ENCODE measurements at places on chromosomes 11 and 22. TPM values are rescaled to one million over a fixed set of nuclear protein-coding genes. Genes with fewer than 3 reads are reported as not detected.

Gene RNF141
- total RNA-seq, result 12.2 TPM

Gene RTN3
- total RNA-seq, result 67.7 TPM

Gene HEPN1
- not detected for total RNA-seq

Gene LRRC74B
- not detected for total RNA-seq

Gene ASPHD2
- total RNA-seq, result 15.1 TPM

Gene IRAG1
- total RNA-seq, result not detected

Gene C11orf91
- total RNA-seq, result not detected

DNA sequence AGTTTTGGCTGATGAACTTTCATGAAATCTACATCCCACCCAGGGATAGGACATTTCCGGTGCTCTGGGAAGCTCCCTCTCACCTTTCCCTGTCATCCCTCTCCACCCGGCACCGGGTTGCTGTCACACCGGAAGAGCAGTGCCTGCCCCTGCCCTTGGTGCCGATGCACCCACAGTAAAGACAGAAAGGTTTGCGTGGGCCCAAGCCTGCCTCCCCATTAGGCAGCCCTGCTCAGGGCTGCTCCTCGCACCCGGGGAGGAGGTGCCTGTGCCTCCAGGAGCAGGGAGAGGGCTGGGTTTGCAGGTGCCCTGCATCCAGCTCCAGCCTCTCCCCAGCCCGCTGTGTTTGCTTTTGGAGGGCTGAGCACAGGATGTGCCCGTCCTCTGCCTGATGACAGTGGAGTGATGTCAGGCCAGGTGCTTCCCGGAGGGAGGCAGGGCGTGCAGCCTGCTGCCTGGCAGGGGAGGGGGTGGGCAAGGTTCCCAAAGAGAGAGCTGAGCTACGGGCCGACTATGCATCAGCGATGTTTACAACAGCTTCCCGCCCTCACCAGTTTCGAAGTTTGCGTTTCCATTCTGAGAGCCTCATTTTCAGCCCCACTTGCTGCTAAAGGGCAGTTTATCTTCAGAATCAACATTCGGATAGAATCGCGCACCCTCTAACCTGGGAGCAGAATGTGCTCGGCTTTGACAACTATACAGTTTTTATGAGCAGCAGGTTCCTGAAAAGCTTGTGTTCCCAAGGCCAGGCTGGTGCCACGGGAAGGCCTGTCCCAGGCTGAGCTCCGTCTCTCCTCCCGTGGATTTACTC, 83.2 kb upstream of the CLDN5 start:
- DNase-seq, result no peak

GRCh38 chr11:133991101-133991500, 34.3 kb upstream of the IGSF9B start:
- DNase-seq, result no peak

GRCh38 chr11:128532572-128533091, 54.7 kb downstream of the ETS1 start:
- DNase-seq, result no peak

DNA sequence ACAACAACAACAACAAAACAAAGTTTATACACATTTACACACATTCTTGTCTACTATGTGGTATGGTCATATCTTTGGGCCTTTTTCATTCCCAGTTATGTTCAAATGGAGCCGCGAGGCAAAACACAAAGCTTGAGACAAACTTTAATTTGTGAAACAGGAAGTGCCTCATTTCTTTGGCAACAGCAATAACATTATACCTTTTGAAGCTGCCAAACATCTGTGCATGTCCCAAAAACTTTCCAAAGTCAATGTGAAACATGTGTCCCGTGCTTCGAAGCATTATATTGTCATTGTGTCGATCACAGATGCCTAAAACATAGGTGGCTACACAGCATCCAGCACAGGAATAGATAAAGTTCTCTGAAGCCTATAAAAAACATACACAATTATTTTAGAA, 25.0 kb upstream of the RPS13 start:
- DNase-seq, result no peak

DNA sequence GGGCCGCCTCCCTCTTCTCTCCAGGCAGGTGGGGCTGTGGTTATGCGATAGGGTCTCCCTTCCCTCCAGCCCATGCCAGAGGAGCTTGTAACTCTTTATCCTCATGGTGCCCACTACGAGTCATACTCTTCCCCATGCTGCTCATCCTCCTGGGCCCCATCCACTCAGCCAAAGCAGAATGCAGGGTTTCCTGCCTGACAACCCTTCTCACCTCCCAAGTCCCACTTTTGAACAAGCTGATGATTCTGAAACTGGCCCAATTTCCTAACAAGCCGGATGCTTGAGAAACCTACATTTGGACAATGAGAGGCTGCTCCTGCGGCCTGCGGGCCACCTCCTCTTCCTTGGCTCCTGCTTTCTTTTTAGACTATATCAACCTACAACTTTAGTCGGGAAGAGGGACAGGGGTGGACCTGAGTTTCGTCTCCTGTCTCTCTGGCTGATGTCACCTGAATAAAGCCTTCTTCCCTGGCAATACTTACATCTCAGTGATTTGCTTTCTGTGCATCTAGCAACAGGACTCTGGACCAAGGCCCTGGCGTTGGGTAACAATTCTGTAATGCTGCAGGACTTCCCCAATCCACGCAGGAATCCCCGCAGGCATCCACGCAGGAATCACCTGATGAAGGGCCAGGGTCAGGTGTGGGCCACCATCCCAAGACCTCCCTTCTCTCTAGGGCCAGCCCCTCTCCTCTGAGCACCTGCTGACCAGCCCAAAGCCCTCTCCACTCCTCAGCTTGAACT, 1.5 kb upstream of the NDUFS8 start:
- no peak for DNase-seq

GRCh38 chr11:3942160-3942955, 86.9 kb downstream of the STIM1 start:
- DNase-seq, result no peak

DNA sequence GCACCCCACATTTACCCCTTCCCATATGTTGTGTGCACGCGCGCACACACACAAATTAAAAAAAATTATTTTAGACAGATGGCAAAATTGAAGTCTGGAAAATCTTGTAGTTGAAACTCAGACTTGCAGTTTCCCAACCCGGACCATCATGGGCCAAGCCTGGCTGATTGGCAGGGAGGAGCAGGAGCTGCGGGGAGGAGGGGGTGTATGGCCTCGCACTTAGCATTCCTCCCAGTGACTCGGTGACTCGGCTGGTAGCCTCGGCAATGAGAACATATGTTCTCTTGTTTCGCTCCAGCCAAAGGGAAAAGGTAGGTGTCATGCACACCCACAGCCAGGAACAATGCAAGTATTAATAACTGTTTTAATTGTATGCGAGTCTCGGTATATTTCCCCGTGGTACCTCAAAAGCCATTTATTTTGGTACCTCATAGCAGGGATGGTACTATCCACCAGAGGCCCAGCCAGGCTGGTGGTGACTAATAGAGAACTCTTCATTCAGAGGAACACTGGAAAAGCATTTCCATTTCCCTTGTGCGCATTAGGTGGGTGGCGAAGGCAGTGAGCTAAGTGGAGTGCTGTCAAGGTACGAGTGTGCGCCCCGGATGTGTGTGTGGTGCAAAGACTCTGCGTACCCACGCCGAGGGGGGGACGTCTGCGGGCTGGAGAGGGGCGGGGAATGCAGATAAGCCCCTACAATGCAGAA, 92.5 kb downstream of the DSCAML1 start:
- DNase-seq, result no peak

DNA sequence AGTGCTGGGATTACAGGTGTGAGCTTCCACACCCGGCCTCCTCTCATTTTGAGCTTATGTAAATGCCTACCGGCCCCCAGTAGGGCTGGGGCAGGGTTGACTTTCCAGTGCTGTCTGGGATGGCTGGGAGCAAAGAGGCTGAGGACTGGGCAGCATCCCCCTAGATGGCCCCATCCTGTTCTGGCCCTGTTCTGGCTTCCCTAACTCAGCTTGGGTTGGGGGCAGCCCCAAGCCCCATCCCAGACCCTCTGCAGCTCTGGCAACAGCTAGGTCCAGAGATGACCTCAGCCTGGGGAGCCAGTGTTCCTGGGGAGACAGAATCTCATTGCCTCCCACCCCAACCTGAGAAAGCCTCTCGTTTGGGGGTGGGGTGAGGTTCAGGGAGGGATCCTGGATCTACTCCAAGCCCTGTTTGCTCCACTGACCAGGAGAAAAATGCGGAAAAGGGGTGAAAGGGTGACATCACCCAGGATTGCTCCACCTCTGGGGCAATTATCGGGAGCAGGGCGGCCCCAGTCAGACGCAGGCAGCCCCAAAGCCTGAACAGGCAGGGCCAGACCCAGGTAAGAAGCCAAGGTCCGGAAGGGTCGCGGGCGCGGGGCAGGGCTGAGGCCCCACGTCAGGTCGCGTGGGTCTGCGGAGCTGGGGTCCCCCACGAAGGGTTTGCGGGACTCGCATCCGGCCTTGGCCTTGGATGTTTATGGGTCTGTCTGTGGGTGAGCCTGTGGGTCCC, at the start of gene PNPLA2:
Gene PNPLA2, plus strand, starts transcription at position 519 of the 733 bp plus-strand sequence. CDS start 805 bp downstream, outside the sequence.
- DNase-seq, result no peak

DNA sequence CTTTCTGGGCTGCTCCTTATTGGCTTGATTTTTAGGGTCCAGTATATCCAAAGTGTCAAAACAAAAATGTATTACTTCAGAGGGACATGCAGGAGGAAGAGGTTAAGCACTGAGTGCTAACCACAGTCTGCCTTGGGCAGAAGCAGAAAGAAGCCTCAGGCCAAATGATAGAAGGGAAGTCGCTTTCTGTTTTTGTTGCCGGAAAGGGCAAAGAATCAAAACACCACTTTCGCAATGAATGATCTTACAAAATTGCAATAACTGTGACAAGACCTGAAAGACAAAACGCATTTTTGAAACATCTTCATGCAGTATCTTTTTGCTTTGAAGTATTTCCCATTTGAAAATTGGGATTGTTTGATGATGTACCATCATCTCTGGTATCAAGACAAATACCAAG, 70.1 kb upstream of the PICALM start:
- DNase-seq, result no peak

All from activated naive CD4-positive, alpha-beta T cell treated with anti-CD3 and anti-CD28 coated beads, Interleukin-2, amount 50 U/mL, for 72 hours (primary cell).